ENCODE measurements at places on chromosomes 6 and 20.

DNA sequence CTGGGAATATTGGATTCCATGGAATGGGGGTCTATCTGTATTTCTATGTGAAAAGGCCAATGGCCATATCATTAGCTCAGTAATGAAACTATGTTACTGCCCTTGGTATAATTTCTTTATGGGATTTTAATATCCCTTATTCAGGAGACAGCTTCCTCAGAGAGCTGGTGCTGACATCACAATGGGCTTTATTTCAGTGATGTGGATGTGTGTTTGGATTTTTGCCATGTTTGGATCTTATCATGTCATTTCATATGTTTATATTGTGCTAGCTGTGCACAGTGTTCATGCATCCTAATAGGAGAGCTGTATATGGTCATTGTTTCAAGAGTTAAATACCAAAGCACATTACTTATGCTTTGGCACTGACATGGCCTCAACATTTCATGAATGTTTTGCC is 806.1 kb upstream of the MAP3K7 start:
- no peak for DNase-seq

GRCh38 chr6:133991096-133991593 is 38.1 kb downstream of the TBPL1 start:
- DNase-seq: no peak

- DNase-seq: peak; percentile 47
Measured at GRCh38 chr6:3456395-3456897, 404 bp downstream of the SLC22A23 start.

DNA sequence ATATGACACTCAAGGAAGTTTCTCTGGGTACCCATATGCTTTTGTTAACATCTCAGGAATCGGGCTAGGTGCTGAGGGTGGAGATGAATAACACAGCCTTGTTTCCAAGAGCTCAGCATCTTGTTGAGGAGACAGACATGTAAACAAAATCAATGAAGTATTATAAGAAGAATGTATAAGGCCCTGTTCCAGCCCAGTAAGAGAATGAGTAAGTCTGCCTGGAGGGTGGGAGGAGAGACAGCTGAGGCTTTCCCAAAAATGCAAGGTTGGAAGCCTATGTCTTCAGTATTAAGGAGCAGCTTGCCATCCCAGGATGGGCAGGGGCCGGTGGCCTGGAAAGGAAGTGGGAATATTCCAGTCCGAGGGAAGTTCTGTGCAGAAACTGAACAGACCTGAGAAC is 615.3 kb upstream of the BTBD3 start:
- no peak for DNase-seq

DNA sequence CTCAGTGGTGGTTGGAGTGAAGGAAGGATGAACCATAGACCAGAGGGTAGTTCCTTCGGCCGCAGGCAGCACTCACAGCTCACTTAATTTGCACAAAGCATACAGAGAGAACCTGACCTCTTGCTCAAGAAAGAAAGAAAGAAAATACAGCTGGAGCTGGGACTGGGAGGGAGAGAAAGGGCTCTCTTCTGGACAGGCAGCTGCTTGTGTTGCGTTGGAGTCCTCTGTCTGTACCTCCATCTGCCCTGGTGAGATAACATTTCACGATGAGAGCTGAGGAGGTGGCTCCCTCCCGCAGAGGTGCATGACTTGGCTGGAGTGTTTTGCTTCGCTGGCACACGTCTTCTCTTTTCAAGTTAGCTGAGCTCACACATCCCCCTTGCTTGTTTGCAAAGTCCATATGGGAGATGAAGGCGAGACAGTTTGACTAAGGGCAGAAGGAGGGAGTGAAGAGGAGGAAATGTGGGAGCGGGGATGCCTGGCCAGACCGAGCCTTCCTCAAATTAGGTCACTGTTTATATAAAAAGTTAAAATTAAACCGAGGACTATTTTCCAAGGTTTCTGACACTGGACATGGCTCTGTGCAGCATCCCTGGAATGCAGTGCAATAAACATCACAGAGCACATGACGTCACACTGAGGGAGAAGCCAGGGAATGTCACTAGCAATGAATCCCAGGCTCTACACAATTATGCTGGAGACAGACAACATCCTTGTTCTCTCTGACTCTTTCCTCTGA is 359.4 kb downstream of the CD83 start:
- no peak for DNase-seq

DNA sequence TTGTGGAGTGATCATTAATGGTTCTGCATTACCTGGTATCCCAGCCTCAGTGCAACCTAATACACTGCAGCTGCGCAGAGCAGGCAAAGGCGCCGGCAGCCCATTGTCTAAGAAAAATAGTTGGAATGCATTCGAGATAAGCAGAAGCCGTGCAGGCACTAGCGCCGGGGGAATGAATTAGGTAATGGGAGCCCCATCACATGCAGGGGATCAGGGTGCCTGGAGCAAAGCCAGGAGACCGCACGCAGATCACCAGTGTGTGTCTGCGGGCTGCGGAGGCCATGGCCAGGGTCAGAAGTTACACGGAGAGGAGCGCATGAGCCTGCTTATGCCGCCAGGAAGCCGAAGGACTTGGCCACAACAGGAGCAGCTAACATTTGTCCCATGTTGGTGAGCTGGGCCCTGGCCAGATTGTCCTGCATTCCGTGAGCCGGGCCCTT is 156.8 kb downstream of the DLL1 start:
- DNase-seq: no peak

GRCh38 chr20:17617868-17618672 is 48.2 kb downstream of the DSTN start:
- DNase-seq: no peak

Measured in HEK293T (cell line).